ENCODE measurements at places on chromosomes 1 and 21.

- no peak for DNase-seq
These were observed at the start of gene SFN for GRCh38 chr1:26862781-26863684. TSS of gene SFN (plus strand) at chr1:26863149. CDS start at chr1:26863213, 64 bp downstream.

DNA sequence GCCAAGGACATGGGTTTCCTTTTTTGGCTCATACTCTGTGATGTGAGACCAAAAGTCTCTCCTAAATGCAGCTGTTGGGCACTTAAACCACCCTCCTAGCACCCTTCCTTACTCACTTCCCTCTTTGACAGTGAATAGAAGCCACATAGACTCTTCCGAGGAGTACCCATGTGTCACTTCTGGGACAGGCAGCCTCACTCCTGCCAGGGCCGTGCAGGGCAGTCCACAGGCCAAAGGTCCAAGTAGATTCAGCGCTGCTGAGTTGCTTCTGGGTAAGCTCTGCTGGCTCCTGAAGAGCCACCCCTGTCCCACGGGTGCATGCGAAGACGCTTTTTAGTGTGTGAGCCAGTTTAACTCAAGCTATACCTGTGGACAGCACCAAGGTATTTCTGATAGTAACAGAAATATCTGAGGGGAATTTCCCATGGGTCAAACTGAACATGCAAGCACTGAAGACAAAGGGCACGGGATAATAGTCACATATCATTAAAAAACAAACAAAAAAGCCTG is 36.8 kb upstream of the BMP8B start:
- no peak for DNase-seq

DNA sequence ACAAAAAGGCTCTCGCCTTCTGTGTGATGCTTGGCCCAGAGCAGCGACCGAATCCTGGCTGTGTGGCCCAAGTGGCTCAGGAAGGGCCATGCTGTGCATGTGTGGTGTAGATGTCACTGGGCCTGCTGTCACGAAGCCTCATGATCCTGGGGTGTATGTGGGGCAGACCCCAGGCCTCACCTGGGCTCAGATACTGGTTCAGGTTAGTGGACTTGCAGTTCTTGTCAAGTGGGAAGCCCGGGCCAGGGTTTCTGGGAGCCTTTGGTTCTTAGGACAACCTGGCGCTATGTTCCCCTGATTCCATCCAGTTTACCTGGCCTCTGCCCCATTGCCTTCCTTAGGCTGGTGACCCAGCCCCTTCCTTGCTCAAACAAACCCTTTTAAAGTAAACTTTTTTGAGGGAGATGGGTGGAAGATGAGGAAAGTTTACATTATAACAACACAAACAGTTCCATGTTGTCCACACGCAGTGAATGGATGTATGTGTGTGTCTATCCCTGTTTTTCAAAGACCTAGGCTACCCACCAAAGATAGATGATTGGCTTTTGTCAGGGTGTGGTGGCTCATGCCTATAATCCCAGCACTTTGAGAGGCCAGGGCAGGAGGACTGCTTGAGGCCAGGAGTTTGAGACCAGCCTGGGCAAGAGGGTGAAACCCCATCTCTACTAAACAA is 84.3 kb downstream of the UCK2 start:
- no peak for DNase-seq

GRCh38 chr21:34520764-34521508 is 8.9 kb upstream of the KCNE1 start:
- no peak for DNase-seq

All from cardiac fibroblast (primary cell).